Hepatocyte (in vitro differentiated cells): ENCODE measurements at places on chromosomes 3 and 15. TPM values are rescaled to one million over a fixed set of nuclear protein-coding genes. Genes with fewer than 3 reads are reported as not detected.

Gene ARL6IP5
- total RNA-seq: 70.4 and 72.2 TPM in 2 replicates

DNA sequence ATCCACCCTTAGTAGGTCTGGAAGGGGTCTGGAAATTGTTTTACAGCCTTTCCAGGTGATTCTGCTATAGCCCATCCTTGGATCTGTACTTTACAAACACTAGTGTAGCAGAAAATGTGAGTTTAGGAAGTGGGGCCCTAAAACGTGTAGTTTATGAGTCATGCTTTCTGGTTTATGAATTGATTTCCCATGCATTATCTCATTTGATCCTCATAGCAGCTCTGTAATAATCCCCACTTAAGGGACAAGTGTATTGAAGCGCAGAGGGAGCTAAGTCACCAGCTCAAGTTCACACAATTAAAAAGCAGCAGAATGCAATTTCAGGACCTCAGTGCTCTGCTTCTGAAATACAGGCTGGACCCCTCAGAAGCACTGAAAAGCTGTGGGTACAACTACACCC lies 22.7 kb upstream of the STARD5 start:
- no peak for DNase-seq
- no peaks in the 10 kb centered on the region for H3K4me1 ChIP-seq
- H3K27me3 ChIP-seq: no peaks in the 10 kb centered on the region
- H3K27ac ChIP-seq: no peak overlapping the region

Gene FES
- 5.7 and 13.5 TPM in 2 replicates for total RNA-seq

Gene AHSG
- total RNA-seq: 559 and 660 TPM in 2 replicates

Gene TRIM42
- not detected in 2 replicates for total RNA-seq

DNA sequence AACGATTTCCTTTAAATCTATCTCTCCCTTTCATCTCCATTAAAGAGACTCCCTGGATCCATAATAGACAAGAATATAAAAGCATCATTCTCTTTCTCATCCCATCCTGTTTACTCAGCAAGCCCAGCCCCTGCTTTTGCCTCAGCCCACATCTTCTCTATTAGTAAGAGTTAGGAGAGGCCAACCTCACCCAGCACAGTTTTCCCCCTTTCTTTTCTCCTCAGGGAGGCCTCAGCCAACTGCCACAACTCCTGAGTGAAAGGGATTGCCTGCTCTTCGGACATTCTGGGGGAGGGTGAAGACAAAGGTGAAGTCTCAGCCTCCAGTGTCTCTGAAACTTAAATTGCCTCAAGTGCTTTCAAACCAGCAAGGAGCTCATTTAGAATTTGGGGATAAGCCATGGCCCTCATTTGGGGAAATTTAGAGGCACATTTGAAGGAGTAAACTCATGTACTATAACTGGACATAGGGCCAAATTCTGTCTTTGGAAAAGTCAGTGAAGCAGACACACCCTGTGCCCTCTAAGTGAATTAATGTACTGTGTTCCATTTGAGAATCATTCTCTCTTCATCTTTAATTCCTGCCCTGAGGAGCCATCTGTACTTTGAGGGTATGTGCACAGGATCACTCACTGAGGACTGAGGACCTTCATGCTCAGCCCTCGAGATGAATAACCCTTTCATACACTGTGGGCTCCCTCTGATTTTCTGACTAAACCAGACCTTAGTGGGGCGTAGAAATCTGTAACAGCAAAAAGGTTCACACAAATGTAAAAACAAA lies 82.5 kb downstream of the SOX2 start:
- no peaks in the 10 kb centered on the region for H3K36me3 ChIP-seq
- H3K4me3 ChIP-seq: no peak overlapping the region
- no peaks in the 10 kb centered on the region for H3K27me3 ChIP-seq
- H3K4me1 ChIP-seq: no peaks in the 10 kb centered on the region
- no peak overlapping the region for H3K27ac ChIP-seq

DNA sequence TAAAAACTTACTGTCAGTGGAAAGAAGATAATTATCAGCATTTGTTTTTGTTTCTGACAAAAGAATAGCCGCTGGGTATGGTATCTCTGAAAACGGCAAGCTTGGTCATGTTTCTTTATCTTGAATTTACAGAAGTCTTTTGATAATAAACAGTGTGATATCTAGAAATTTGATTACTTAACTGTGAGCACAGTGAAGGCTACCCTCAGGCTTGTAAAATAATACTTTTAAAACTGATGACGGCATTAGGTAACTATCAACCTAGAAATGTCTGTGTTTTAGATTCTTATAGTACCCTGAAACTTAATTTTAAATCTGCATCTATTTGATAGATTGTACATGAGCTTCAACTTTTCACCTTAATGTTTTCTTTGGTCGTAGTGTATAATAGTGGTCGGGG lies 43.4 kb downstream of the NSUN3 start:
- no peaks in the 10 kb centered on the region for H3K4me1 ChIP-seq
- no peak overlapping the region for H3K4me3 ChIP-seq
- no peaks in the 10 kb centered on the region for H3K36me3 ChIP-seq
- DNase-seq: no peak
- no peaks in the 10 kb centered on the region for H3K27me3 ChIP-seq
- no peak overlapping the region for H3K27ac ChIP-seq

Gene MFGE8
- 337 and 471 TPM in 2 replicates for total RNA-seq

- no peaks in the 10 kb centered on the region for H3K4me1 ChIP-seq
- H3K4me3 ChIP-seq: no peak overlapping the region
- no peaks in the 10 kb centered on the region for H3K27me3 ChIP-seq
- H3K27ac ChIP-seq: no peak overlapping the region
- no peaks in the 10 kb centered on the region for H3K36me3 ChIP-seq
- DNase-seq: no peak
Observed at GRCh38 chr15:76285241-76285825, 25.9 kb downstream of the ETFA start.

DNA sequence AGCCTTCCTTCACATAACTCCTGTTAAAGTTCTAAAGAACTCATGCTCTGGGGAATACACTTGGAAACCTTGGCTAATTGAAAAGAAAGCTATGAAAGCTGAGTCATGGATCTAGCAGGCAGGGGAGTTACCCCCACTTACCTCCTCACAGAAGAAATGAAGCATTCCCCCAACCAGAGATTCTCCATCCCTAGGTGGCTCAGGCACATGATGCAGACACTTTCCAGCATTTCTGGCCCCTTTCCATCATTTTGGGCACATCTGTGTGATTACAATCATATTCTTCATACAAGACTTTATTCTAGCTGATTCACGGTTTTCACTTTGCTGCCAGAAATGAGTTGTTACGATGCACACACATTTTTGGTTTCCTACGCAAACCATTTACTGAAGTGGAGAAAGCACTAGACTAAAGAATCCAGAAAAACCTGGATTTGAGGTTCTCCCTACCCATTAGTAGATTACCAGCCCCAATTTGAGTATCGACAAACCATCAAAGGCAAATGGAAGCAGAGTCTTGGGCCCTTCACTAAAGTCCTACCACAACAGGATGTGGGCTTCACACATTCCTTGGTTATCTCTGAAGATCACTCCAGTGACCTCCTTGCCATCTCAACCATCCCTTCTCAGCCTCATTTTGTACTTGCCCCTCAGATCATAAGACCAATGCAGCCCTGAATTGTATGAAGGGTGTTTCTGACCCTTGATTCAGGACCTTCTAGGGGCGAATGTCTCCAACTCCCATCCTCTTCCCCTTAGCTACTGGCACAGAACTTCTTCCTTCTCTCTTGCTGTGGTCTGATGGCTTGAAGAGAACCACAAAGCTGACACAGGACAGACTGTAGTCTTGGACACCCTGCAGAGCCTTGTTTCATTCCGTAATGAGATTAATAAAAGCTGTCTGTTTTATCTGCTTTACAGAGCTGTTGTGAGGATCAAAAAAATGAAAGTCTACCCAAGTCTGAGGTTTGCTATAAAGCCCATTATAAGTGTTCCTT lies 42.5 kb upstream of the SNRK start:
- H3K36me3 ChIP-seq: no peaks in the 10 kb centered on the region
- no peak overlapping the region for H3K4me3 ChIP-seq
- no peak overlapping the region for H3K27ac ChIP-seq
- H3K27me3 ChIP-seq: no peaks in the 10 kb centered on the region

Gene GOLGA8T
- total RNA-seq: not detected in 2 replicates

DNA sequence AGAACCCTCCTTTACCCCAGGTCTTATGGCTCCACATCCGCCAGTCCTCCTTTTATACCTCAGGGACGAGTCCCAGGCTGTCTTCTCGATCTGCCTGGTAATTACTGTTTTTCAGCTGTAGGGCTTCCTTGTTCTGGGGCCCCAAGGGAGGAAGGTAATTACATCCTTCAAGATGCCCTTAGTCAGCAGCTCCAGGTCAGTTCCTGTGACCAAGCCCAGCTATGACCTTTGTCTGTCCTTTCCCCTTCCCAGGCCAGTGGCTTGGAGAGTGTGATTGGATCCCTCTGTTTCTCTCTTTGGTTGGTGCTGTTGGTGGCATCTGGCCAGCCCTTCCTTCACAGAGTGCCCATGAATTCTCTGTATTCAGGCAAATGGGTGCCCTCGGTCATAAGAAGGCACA lies 92.6 kb downstream of the AAGAB start:
- no peaks in the 10 kb centered on the region for H3K27me3 ChIP-seq
- no peak overlapping the region for H3K4me3 ChIP-seq
- DNase-seq: no peak
- H3K4me1 ChIP-seq: peaks cover 4% of the 10 kb centered on the region
- no peaks in the 10 kb centered on the region for H3K36me3 ChIP-seq

DNA sequence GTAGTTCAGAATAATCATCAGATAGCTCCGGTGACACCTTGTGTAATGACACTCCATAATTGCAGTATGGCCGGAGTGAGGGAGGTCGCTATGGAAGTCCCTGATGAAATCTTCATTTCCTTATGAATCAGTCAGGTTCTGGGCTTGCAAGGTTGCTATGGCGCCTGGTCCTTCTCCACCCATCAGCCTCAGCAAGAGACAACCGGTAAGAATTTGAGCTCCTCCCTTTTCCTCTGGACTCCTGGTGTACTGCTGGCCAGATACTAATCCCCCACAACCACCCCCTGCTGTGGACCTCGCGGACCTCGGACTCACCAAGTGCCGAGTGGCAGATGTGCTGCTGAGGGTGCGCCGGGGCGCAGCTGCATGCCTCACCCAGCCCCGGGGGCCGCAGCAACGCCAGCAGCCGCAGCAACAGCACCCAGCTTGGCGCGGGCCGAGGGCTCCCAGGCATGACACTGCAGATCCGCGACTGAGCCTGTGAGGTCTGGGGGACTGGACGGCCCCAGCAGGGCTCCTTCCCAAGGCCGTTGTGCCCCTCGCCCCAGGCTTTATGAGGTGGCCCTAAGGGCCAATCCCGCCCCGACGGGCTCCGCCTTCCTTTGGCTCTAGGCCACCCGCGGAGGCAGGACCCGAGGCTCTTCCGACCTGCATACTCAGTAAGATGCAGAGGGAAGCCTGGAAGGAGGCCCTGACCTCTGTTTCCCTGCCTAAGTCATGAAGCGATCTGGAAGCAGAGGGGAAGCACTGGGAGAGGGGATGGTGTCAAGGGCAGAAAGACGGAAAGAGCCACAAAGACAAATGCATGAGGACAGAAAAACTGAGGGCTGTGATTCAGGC lies at the start of gene TIMP4:
Gene TIMP4, minus strand, starts transcription at position 526 of the 840 bp plus-strand sequence. Its CDS starts 72 bp downstream, at position 454.
- H3K36me3 ChIP-seq: no peaks in the 10 kb centered on the region
- DNase-seq: peak; percentile 72
- H3K4me1 ChIP-seq: peaks cover 24% of the 10 kb centered on the region
- peak within 1 kb of the TSS; percentile 53 for H3K27ac ChIP-seq

- peaks cover 8% of the 10 kb centered on the region for H3K4me1 ChIP-seq
- no peaks in the 10 kb centered on the region for H3K27me3 ChIP-seq
Observed at GRCh38 chr15:47766406-47766805, 49.1 kb downstream of the SEMA6D start.

Gene CNTN3
- total RNA-seq: 10.5 and 12.1 TPM in 2 replicates

- H3K4me1 ChIP-seq: no peaks in the 10 kb centered on the region
- H3K27ac ChIP-seq: no peak overlapping the region
- no peaks in the 10 kb centered on the region for H3K27me3 ChIP-seq
- H3K36me3 ChIP-seq: no peaks in the 10 kb centered on the region
Observed at GRCh38 chr3:7205535-7205934, 344.6 kb downstream of the GRM7 start.
